ENCODE measurements at places on chromosomes 12 and 14. TPM values are rescaled to one million over a fixed set of nuclear protein-coding genes. Genes with fewer than 3 reads are reported as not detected.
A peak's percentile ranks its signal among the peaks of the same experiment; 100 is the strongest.

DNA sequence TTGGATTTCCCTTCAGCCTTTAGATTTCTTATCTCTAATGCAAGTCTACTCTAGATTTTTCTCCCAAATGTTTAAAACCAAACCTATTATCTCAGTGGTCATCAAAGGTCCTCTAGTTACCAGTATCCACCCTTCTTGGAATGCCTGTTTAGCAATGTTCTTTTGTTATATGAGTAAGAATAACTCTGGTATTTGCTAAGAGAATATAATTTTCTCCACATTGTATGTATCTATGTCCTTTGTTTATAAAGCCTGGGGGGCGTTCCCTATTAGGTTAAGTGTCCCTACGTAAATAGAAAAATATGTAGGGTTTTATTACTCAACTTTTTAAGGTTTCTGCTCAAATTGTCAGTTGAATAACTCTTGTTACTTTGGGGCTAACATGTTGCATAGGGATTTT is 27.3 kb downstream of the PPM1A start:
- DNase-seq = no peak

SRSF9 gene
- total RNA-seq = 40.1 TPM

DNA sequence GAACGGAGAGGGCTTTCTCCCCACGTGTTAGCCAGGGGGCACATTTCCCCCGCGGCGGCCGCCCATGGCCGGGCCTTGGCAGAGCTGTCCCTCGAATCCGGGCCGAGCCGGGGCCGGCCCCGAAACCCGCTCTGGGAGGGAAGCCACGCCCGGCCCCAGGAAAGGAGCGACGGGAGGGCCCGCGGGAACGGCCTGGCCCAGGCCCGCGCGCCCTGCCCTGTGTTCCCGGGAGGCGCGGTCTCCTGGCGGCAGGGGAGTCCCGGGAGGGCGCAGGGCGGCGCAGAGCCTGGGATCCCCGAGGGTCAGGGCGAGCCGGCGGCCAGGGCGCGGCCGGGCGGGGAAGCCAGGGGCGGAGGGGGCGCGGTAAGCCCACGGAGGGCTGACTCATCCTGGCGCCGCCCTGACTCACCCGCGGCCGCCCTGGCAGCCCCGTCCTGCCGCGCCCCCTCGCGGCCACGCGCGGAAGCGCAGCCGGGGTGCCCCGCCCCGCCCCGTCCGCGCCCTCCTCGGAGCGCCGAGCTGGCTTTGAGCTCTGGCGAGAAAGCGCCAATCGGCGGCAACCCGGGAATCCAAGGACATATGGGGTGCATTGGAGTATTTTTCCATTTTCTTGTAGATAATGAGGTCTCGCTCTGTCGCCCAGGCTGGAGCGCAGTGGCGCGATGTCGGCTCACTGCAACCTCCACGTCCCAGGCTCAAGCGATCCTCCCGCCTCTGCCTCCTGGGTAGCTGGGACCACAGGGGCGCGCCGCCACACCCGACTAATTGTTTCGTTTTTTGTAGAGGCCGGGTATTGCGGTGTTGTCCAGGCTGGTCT is 31.8 kb upstream of the PLEKHG6 start:
- DNase-seq = peak; percentile 92

KRT74 gene
- not detected for total RNA-seq

DNA sequence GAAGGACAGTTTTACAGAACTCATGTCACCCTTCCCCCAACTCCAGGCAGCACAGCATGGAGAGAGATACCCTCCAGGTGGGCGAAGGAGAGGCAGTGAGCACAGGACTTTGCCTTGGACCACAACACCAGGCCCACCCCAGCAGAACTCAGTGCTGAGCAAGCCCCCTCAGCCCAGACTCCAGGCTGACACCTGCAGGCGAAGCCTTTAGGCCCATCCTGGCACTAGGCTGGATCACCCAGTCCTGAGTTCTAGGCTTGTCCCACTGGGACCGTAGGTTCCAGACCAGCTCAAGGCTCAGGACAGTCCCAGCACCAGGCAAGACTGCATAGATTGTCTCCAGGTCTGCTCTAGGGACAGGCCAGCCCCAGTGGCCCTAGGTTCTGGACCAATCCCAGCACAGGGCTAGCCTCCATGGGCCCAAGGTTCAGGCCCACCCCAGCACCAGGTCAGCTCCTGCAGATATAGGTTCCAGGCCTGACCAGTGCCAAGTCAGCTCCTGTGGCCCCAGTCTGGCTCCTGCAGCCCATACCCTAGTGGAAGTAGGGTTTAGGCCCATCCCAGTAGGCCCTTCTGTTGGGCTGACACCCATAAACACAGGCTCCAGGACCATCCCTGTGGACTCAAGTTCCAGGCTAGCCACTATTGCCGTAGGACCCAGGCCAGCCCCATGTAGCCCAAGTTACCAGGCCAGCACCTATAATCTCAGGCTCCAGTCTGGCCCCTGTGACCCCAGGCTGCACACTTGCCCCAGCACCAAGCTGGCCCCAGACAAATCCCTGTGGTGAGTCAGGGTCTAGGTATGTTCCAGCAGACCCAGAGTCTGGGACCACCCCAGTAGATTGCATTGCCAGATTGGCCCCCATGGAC is 9.4 kb downstream of the WASHC3 start:
- DNase-seq = no peak

P2RX2 gene
- not detected for total RNA-seq

DNA sequence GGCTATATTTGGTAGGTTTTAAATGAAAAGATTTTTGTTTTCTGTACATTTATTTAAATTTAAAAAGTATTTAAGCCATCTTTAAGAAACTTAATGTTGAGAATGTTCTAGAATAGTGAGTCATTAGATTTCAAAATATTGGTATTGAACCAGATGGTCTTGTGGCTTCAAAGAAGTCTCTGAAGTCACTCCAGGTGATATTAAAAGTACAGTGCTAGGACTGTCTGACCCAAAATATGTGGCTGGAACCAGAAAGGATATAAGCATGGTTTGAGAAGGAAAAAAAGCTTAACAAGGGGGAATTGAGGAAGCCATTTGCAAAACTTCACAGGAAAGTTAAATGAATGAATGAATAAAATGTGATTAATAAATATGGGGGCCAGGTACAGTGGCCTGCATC is 28.7 kb upstream of the MDM2 start:
- no peak for DNase-seq

DNA sequence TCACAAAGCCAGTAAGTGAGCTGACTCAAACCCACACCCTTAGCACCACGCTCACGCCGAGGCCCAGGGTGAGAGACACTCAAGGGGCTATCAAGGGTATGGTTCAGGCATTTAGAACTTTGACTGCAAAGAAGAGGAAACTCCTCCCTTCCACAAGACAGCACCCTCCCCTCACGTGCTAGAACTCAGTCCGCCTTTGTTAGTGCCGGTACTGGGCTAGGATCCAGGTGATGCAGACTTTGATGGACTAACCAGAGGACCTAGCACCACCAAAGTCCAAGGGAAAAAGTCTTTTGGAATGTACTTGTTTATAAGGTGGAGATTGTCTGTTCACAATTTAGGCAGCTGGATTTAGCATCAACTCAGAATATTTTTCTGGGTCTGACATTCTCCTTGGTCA is 33.7 kb downstream of the VWF start:
- no peak for DNase-seq

NRL gene
- total RNA-seq = 1.8 TPM
